ENCODE measurements at places on chromosomes 2 and 18.

GRCh38 chr2:136131484-136131960 is 13.6 kb upstream of the CXCR4 start:
- DNase-seq, result no peak

- DNase-seq, result no peak
These were observed 334.6 kb upstream of the VRK2 start for GRCh38 chr2:57711991-57712390.

DNA sequence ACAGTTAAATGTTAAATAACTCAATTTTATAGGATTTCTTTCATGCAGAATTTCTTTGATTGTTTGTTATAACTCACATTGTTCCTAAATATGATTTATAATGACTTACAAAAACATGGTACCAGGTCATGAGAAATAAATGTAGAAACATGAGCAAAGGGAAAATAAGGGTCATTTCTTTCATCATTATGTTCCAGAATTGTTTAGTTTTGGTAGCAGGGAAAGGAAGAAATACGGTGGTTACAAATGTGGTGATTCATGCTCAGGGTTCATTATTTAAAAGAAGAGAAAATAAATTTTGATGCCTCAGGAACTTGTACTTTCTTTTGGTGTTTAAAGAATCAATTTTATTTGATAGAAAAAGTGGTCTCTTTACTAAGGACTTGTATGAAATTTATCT is 4.4 kb downstream of the LYPD6B start:
- DNase-seq, result peak; percentile 55

GRCh38 chr2:27051902-27052645 is 606 bp downstream of the AGBL5 start:
- DNase-seq, result no peak

DNA sequence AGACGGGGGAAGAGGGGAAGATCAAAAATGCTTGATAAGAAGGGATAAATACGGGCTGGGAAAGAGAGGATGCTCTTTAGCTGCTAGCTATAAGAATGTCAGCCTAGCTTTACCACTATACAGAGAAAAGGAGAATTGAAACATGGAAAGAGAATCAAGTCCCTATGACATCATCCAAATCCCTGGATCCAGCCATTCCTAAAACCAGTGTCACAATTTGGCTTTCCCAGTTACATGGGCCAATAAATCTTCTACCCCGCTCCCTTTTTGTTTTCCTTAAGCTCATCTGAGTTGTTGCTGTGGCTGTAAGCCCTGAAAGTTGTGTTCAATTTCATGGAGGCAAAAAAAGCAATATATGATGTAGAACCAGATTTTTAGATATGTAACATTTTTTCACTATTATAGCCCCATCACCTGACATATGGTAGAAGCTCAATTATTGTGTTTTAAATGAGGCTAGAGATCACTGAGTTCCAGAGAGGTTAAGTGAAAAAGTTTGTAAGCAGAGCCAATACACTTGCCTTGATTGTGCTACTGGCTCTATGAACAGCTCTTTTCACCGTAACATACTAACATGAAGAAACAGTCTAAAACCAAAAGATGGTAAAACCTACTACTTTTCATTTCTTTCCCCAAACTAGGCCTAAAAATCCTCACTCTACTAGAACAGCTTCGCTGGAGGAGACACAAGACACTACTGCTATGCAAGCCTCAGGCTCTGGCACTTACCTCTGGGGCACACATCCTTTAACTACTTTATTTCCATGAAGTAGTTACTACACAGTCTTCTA is 4.3 kb downstream of the HNRNPLL start:
- no peak for DNase-seq

Measured in LHCN-M2 (cell line).